ENCODE measurements at places on chromosomes 16 and 17.

DNA sequence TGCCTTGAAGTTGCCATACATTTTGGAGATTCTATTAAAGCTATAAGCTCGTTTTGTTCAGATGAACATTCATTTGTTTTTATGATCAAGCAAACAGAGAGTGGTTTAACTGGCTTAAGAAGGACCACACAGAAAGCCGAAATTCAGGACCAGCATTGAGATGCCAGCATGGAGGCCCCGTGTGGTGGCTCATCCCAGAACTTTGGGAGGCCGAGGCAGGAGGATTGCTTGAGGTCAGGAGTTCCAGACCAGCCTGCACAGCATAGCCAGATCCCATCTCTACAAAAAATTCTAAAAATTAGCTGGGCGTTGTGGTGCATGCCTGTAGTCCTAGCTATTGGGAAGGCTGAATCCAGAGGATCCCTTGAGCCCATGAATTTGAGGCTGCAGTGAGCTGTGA is 45.9 kb upstream of the KIFC3 start:
- no peak for DNase-seq

- DNase-seq, result no peak
Measured at GRCh38 chr16:79767421-79768275, 167.1 kb upstream of the MAF start.

DNA sequence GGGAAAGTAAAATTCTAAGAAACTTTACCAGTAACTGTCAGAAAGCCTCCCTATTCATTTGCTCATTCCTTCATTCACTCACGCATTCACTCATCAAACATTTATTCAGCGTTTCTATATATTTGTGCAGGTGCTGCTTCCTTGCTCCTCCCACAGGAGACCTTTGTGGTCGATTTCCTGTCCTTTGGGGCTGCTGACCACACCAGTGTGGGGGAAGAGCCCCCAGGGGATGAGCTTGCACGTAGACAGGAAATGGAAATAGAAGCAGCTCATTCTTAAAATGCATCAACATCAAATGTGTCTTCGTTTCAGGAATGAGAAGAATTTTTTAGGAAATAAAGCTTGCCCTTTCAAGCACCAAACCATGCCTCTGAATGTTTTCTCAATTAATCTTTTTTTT is 9.6 kb downstream of the PIK3R6 start:
- DNase-seq, result no peak

- no peak for DNase-seq
Measured at GRCh38 chr17:34173241-34173640, 81.8 kb upstream of the CCL2 start.

DNA sequence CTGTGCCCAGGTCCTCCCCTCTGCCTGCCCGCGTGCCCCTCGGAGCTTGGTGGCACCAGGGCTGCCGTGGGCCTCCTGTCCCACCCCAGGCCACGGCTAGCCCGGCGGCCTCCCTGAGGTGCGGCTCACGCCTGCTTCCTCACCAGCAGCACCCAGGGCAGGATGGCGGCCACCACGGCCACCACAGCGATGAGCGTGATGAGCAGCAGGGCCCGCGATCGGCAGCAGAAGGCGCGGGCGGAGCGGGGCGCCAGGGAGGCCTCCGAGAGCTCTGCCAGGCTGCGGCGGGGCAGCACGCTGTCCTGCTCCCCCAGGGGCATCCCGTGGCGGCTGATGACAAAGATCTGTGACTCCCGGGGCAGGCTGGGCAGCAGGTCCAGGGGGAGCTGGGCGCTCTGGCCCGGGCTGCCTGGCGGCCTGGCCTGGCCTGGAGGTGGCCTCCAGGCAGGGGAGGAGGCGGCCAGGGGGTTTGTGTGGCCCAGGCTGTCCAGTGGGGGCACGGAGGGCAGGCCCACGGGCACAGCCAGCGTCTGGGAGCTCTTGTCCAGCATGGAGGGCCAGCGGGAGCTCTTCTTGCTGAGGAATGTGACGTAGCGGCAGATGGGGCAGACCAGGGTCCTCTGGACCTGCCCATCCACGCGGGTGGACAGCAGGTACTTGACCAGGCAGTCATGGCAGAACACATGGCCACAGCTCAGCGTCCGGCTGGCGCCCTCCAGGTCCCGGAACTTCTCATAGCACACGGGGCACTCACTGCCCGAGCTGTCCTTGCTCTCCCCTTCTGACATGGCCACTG is 4.8 kb downstream of the RNF222 start:
- DNase-seq, result no peak

DNA sequence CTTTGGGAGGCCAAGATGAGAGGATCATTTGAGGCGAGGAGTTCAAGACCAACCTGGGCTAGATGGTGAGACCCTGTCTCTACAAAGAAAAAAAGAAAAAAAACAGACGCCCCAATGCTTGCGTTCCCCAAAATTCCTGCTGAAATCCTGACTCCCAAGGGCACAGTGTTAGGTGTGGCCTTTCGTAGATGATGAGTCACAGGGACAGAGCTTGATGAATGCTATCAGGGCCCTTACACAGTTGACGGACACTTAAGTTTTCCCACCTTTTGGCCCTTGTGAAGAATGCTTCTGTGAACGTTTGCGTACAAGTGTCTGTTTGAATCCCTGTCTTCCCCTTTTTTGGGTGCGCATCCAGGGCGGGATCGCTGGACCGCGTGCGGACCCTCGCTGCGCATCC is 16.5 kb upstream of the ZNF750 start:
- no peak for DNase-seq

DNA sequence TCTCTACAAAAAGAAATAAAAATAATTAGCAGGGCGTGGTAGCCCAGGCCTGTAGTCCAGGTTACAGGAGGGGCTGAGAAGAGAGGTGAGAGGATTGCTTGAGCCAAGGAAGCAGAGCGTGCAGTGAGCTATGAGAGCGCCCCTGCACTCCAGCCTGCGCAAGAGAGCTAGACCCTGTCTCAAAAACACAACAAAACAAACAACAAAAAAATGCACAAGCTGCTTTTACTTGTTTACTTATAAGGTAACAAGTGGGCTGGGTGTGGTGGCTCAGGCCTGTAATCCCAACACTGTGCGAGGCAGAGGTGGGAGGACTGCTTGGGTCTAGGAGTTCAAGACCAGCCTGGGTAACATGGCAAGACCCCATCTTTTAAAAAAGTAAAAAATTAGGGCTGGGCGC is 1.7 kb downstream of the CYTH1 start:
- no peak for DNase-seq

- no peak for DNase-seq
Measured at GRCh38 chr16:58815181-58815888, 81.2 kb upstream of the GOT2 start.

DNA sequence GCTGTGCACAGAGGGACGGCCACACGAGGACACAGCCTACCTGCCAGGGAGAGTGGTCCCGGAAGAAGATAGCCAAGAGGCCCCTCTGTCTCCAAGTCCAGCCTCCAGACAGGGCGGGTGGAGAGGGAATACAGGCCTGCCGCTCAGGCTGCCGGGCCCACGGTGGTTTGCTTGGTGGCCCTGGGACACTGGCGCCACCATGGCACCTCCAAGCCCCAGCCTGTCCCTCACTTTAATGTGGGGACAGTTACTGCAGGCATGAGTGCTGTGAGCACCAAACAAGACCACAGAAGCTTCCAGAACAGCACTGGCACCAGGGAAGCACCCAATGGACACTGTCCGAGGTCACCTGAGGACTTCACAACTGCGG is 22.0 kb upstream of the CHMP6 start:
- DNase-seq, result no peak

GRCh38 chr16:56282451-56282850 is 91.2 kb downstream of the GNAO1 start:
- DNase-seq, result no peak

DNA sequence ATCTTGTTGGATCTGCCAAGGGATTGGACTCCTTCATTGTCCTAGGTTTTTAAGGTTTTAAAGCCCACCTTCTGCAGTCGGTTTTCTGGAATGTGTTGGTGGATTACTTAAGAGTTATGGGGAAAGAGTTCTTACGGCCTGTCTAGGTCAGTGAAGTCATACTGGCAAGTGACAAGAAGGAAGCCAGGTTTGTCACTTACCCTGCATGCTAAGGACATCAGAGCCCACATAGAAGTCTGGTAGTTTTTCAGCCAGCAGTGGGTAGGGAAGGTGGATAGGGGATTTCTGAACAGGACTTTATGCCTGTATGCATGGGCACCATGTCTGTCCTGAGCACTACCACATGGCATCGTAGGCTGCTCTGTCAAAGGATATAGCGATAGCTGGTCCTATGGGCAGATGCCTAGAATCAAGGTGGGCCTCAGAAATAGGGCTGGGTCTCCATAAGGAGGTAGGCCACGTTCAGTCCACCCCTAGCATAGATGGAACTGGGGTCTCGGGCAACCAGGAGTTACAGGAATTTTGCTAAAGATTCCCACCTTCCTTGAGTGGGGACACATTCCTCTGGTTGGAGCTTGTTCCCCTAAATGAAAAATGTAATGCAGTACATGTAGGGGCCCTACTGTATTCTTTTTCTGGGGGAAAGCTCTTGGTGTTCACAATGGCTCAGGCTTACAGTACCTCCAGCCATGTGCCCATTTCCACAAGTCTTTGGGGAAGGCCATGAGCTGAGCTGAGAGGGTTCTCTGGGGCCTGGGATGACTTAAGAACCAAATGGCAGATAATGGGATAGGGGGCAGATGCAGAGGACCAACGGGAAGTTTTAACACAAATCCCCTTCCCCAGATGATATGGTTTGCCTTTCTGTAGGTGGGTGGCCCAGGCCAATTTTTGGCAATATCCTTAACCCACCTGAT is 27.5 kb downstream of the TRPV2 start:
- no peak for DNase-seq

- DNase-seq, result no peak
Measured at GRCh38 chr17:19387921-19388521, 1.0 kb upstream of the MFAP4 start.

DNA sequence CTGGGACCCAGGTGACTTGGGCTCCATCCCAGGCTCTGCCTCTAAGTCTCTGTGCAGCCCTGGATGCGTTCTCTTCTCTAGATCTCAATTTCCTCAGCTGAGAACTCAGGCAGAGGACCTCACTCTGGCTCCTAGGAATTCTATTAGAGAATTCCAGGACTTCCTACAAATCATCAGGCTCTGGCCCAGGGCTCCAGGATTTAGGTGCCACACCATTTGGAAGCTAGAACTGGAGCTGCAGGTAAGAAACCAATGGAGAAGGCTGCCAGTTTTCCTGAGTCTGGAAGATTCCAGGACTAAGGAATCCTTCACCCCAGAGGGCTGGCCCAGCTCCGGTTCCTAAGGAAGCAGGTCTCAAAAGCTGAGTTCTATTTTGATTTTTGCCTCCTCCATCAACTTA is 189.8 kb upstream of the CDH5 start:
- DNase-seq, result no peak

GRCh38 chr16:11613381-11614303 is 26.9 kb upstream of the LITAF start:
- DNase-seq, result no peak

- DNase-seq, result no peak
Measured at GRCh38 chr16:396199-396598, 800 bp upstream of the NME4 start.

DNA sequence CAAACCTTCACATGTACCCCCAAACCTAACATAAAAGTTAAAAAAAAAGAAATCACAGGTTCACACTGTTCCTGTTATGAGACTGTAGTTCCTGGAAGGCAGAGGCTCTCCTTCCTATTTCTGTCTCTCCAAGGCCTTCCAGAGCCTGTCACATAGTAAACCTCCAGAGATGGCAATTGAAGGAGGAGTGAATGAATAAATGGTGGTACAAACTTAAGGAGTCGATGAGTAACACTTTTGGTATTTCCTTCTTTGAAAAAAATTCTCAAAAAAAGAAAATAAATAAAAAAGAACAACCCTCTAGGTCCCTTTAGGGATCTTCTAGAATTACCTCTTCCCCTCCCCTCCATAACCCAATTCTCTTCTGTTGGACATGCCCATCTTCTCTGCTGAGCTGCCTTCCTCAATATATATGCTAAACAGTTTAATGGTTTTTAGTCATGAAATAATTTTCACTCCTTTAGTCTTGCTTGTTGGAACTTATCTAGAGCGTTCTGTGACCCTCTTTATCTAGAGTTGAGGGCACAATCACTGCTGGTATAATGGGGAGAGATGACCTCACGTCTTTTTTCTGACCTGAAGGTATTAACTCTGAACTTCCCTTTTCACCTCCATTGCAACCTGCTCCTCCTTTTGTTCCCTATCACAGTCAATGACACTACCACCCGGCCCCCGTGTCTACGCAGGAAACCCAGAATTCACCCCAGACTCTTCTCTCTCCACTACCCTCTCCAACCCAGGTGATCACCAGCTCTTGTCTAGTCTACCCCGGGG is 1.7 kb upstream of the TAF15 start:
- no peak for DNase-seq

GRCh38 chr16:67277999-67278772 is 1.1 kb upstream of the PLEKHG4 start:
- DNase-seq, result no peak

DNA sequence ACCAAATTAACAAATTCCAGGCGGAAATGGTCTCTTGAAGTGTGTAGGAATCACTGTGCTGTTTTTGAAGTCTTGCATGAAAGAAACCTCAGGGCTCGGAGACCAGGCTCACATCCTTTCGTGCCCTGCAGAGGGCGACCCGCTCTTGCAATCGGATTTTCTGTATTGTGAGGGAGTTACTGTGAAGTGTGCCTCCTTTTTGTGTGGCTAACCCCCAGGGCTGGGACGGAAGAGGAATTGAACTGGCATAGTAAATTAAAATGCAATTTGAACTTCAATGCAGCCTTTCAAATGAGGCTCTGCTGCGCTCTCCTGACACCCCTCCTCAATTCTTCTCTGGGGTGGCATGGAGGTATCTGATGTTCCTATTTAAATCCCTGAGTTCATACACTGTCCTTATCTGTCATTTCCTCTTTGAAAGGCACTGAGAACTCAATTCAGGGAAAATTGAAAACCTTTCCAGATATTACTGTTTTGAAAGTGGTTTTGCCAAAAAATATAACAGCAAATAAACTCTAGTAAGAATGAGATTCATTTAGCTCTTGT is 51.5 kb upstream of the MGAT5B start:
- peak; percentile 14 for DNase-seq

DNA sequence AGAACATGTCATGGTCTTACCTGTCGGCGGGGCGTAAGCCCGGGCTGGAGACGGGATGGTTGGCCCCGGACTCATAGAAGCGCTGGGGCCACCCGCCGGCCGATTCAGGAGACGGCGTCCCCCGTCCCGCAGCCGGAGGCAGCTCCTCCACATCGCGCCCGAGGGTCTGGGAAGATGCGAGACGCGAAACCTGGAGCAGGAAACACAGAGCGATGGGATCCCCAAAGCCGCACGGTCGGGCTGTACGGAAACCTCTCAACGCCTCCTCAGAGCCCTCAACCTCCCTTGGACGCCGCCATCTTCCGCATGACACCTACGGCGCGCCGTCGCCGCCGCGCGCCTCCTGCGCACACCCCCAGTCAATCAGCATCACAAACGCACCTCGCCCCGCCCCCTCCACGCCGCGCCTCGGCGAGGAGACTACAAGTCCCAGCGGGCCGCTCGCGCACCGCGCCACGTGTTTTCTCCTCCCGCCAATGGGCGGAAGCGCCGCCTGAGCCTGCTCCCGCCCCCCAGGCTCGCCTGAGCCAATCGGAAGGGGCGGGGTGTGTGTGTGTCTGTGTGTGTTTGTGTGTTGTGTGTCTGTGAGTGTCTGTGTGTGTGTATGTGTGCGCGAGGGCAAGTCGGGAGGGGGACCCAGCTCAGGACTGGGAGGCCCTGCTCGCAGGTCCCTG is at the start of the genes ATPAF2 and GID4:
ATPAF2 (minus strand) TSS at position 308 of the 674 bp plus-strand sequence; CDS start at position 153, 155 bp downstream.
GID4 (plus strand) TSS at position 548 of the 674 bp plus-strand sequence; CDS start at position 605, 57 bp downstream.
- peak; percentile 97 for DNase-seq

GRCh38 chr17:5837055-5837491 is 233.1 kb upstream of the WSCD1 start:
- no peak for DNase-seq
